CD4-positive, alpha-beta T cell treated with Interleukin-4 for 1 hour (primary cell): ENCODE measurements at places on chromosomes 3 and 15.

GRCh38 chr15:67137951-67138848, 72.8 kb downstream of the SMAD3 start:
- no peak for DNase-seq

DNA sequence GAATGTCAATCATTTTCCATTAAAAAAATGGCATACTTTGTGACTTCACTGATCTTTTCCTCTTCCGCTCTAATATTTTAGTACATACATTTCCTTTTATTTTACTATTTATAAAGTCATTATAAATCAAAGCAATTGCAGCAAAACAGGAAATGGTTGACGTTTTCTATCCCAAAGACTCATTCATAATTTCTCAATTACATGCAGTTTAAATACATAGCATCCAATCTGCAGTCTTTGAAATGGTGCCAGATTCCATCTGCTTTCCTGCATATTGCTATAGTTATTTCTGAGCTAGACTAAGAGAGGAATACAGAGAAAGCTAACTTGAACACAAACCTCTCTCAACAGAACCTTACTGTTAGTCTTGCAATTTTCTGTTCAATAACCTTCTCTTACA, 179.8 kb downstream of the ZPLD1 start:
- DNase-seq, result no peak

DNA sequence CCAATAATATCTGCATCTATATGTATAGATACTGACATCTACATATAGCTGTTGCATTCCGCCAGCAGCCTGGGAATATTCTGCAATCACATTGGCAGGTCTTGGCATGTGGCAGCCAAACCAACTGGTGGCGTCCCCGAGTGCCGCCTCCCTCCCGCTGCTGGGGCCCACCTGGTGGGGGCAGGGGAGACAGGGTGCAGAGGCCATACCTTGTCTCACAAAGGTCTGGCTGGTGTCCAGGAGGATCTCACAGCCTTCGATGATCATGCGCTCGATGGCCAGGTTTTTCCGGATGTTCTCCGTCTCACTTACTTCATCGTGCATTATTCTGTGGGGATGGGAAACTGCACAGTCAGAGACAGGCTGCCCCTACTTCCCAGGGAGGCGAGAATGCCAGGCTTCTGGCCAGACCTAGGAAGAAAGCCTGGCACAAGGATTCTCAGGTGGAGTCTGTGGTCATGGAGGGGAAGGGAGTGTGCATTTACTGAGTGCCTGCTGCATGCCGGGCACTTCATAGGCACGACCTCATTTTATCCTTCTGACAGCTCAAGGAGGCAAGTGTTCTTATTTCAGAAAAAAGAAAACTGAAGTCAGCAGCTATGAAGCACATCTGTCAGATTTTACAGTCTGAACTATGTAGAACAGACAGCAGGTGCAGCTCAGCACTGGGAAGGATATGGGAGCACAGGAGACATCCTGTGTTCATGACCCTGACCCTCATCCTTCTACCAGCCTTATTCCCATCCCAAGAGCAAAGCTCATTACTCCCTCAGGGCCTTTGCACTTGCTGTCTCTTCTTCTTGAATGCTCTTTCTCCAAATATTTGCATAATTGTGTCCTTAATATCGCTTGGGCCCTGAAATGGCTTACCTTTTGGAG, 62.8 kb downstream of the RASGRF1 start:
- DNase-seq, result no peak

DNA sequence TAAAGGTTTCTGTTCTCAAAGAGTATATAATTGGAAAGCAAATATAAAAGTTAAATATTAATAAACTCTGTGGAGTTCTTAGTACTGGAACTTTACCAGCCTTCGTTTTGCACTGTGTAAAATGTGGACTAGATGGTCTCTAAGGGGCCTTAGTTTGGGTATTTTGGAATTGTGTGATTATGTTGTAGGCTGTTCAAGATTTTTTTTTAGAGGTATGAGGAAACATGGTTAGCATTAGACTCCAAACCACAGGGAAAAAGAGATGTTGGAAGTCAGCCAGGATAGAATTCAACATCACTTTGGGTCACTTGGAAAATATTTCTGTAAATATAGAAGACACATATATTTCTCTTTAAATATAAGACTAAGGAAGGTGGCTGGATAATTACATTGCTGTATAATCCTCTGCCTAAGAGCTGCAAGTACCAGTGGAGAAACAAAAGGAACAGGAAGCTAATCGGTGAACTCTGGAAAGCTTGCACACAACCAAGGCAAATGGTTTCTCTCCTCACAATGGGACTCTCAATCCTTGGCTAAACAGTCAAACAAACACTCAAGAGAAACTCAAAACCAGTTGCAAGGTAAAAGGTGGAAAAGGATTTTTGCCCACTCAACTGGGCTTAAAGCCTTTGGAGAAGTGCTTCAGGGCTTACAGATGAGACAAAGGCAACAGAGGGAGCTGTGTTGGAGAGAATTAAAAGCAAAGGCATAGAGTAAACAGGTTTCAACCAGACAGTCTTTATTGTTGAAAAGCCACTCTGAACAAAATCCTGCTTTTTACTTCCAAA, 141.7 kb downstream of the NR1D2 start:
- DNase-seq, result no peak

GRCh38 chr3:182909318-182910040, 70.9 kb downstream of the DCUN1D1 start:
- no peak for DNase-seq

DNA sequence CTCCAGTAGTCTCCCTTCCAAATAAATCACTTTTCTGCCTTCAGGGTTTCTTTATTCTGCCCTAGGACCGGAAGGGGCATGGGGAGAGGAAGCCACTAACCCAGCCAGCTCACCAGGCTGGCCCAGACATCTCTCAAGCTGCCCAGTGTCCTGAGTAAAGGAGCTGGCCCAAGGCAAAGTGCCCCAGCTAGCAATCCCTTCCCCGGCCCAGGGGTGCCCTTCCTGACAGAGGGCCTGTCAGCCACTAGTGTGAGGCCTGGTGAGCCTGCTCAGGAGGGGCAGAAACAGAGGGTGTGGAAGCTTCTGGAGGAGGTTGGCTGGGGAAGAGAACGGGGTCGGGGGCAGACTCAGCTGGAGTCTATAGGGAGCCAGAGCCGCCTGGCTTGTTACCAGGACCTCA, 22.2 kb downstream of the SHF start:
- DNase-seq, result no peak

DNA sequence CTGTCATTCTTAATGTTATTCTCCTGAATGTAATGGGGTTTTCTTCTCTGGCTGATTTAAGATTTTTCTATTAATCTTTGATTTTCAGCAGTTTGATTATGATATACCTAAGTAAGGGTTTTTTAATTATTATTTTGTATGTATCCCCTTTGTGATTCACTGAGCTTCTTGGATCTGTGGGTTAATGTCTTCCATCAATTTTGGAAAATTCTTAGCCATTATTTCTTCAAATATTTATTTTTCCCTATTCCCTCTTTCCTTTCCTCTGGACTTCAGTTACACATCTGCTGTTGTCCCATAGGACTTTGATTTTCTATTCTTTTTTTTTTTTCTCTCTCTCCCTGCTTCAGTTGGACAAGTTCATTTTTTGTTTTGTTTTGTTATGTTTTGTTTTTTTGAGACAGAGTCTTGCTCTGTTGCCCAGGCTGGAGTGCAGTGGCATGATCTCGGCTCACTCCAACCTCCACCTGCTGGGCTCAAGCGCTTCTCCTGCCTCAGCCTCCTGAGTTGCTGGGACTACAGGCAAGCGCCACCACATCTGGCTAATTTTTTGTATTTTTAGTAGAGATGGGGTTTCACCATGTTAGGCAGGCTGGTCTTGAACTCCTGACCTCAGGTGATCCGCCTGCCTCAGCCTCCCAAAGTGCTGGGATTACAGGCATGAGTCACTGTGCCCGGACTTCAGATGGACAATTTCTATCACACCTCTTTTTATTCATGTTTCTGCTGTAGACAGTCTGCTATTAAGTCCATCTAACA, 40.6 kb downstream of the XYLB start:
- DNase-seq, result no peak

DNA sequence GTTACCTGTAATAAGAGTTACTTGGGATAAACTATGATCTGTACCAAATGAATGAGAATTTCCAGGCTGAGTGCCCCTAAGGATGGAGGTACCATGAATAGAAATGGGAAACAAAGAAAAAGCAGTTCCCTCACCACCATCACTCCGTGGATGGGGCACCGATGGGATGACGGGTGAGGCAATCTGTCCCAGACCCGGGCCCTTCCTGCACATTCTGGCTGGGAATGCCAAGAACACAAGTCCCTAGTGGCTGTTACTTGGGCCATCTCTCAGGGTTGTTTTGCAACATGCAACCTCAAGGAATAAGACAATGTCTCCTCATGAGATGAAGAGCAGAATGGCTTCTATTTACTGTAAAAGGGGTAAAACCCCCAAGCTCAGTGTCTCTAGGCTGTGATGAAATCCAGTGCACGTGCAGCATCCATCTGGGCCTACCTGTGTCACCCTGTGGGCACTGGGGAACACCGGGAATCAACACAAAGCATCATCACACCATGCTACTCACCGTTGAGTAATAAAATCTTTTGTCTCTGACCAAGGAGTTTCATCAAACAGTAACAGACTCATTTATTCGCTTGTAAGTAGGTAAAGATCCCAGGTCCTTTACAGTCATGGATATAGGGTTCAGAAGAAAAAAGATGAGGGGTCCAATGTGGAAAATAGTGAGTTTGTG, 22.3 kb downstream of the GNB4 start:
- DNase-seq, result no peak

- DNase-seq, result no peak
Measured at GRCh38 chr3:87691109-87691508, 367.7 kb downstream of the CGGBP1 start.

GRCh38 chr3:37041546-37042195, 48.4 kb downstream of the MLH1 start:
- no peak for DNase-seq
